ENCODE measurements at places on chromosomes 7 and 10. TPM values are rescaled to one million over a fixed set of nuclear protein-coding genes. Genes with fewer than 3 reads are reported as not detected.

- DNase-seq = peak; percentile 67
These were observed 16.6 kb downstream of the ZNF862 start for GRCh38 chr7:149854611-149855360.

- no peak for DNase-seq
These were observed 99.9 kb downstream of the LRRN3 start for GRCh38 chr7:111190804-111191203.

GRCh38 chr7:977326-978048 is 2.1 kb upstream of the COX19 start:
- DNase-seq = no peak

The CLDN3 gene
- total RNA-seq = 24.1 TPM

DNA sequence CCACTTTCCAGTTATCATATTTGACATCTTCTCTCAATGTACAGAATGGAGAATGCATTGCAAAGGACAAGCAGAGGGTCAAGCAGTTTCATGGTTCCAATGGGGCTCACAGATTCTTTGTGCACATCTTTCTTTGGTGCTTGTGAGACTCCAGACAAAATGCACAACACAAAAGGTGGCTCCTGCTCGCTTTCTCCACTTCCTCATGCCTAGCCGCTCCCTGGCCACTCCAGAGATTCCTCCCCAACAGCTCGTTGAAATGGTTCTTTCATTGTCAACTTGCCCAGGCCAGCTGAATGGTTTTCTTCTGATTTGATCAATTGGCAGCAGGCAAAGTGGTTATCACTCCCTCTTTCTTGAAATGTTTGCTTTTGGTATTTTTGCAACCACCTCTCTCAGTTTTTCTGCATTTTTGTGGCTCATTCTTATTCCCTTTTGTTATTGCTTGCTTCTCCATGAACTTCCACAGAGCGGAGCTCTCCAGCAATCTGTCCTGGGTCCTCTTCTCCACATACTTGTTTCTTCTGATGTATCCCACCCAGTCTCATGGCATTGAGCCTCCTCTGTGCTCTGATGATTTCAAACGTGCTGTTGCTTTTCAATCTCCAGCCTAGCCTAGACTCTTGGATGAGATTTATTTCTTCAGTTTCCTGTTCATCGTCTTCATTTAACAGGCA is 507.8 kb upstream of the MKI67 start:
- peak; percentile 28 for DNase-seq

The GPR15LG gene
- total RNA-seq = not detected

DNA sequence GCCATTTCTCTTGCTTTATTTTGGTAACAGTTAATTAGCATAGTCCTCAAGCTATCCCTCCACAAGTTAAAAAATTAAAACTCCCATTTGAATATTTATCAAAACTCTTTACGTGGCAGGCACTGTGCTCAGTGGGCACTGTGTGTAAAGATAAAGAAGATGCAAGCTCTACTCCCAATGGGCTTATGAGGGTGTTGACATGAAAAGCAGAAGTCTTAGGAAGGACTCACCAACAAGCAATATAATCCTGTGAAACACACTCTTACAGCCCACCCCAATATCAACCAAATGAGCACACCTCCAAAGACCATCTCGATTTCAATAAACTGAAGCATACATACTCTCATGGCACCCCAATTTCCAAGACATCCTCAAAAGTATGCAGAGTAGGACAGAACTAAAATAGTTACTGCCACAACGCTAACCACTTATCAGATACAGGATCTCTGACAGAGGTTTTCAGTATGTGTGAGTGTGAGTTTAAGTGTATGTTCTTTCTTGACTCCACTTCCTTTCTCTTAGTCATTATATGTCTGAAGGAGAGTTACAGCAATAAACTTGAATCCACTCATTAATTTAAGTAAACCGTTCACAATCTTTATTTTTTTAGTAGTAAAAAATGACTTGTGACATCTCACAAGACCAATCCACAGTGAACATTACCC is 120.0 kb downstream of the PDE1C start:
- DNase-seq = no peak

The UPK3B gene
- total RNA-seq = 3.0 TPM

DNA sequence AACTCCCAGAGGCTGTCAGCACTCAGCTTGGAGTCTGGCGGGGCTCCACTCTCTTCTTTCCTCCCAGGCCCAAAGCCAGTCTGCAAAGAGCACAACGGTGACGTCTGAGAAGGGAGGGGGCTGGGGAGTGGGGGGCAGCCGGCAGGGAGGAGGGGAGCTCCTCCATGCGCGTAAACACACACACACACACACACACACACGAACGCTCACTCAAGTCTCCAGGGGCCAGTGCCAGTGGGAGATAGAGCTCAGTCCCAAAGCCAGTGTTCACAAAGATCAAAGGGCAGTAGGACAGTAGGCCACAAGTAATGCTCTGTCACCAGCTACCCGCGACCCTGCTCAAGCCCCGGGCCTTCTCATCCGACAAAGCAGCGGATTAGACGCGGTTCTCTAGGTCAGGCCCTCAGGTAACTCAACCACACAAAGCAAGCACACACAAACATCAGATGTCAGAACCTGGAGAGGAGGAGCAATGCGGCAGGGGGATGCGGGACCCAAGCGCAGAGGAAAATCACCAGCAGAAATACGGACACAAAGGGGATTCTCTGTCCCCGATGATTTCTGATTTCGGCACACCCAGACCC is 19.9 kb downstream of the TCAF1 start:
- peak; percentile 74 for DNase-seq

DNA sequence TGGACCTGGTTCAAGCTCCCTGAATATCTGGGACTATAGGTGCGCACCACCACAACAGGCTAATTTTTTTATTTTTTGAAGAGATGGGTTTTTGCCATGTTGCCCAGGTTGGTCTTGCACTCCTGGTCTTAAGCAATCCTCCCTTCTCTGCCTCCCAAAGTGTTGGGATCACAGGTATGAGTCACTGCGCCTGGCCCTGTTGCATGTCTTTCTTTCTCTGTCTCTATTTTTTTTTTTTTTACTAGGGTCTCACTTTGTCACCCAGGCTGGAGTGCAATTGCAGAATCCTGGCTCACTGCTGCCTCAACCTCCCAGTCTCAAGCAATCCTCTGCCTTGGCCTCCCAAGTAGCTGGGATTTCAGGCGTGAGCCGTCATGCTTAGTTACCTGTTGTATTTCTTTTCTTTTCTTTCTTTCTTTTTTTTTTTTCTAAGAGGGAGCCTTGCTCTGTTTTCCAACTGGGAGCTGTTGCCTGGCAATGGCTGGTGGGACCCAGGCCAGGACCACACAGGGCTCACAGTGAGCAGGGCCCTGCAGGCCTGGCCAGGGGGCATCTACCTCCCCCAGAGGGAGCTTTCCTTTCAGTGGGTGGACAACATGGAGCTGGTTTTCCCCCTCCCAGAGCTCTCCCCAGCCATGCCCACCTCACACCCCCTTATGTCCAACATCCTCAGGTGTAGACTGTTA is 6.0 kb downstream of the MYL7 start:
- DNase-seq = no peak

DNA sequence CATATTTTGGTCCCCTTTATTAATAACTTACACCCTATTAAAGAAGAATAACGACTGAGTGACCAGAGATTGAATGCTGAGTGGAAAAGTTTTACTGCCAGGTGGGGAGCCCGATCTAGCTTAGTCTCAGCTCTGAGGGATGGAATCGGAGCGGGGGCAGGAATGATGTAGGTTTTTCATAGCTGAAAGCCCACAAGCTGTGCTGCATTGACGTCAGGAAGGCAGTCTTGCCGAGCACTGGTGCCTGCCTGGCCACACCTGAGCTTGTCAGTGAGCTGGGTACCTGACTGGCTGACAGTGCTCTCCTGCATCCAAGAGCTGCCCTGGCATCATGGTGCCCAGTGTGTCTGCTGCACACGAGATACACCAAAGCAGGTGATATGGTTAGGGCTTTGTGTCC is 34.8 kb downstream of the GRK5 start:
- no peak for DNase-seq

The CABCOCO1 gene
- not detected for total RNA-seq

GRCh38 chr7:137937202-137937560 is 64.7 kb downstream of the CREB3L2 start:
- no peak for DNase-seq

DNA sequence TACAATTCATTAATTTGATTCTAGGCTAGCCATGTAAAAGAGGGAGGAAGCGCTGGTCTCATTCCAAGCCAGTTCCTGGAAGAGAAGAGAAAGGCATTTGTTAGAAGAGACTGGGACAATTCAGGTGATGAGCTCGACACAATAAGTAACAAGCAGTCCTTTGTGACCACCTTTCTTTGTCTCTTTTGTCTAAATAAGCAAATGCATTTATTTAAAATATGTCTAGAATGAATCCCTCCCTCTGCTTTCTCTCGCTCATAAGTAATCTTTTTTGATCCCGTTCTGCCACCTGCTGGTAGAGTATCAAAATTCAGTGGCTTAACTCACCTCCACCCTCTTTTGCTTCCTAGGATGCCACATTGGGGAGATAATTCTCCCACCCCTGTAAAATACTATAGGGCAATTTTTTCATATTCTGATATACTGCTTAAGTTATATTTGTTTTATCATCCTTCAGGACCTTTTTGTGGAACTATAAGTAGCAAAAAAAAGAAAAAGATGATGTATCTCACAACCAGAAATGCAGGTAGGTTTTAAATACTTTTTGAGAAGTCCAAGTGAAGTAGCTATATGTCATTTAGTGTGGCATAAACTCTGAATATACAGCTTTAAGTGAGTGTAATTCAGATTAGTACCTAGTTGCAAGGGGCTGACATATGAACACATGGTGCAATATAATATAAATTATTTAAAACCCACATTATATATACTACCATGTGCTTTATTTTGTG is 91.5 kb downstream of the GSDME start:
- peak; percentile 85 for DNase-seq

- DNase-seq = no peak
These were observed 132.5 kb downstream of the WDR37 start for GRCh38 chr10:1188558-1189135.

GRCh38 chr7:158779061-158780000 is 50.0 kb downstream of the ESYT2 start:
- DNase-seq = no peak

DNA sequence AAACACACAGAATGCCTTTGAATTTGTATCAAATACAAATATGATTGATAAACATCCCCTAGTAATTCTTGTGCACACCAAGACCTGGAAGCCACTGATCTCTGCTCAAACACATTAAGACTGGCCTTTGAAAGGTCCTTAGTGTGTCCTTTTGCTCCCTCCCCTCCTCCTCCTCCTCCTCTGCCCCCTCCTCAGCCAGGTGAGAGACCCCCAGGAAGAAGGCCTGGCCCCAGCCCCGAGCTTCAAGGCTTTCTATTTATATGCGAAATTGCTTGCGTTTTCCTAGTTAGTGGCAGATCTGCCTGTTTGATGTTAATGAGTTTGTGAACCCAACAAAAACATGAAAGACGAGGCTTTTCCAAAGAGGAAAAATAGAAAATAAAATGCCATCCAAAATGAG is 63.6 kb upstream of the TCF7L2 start:
- DNase-seq = peak; percentile 39

The MDH2 gene
- total RNA-seq = 126 TPM

DNA sequence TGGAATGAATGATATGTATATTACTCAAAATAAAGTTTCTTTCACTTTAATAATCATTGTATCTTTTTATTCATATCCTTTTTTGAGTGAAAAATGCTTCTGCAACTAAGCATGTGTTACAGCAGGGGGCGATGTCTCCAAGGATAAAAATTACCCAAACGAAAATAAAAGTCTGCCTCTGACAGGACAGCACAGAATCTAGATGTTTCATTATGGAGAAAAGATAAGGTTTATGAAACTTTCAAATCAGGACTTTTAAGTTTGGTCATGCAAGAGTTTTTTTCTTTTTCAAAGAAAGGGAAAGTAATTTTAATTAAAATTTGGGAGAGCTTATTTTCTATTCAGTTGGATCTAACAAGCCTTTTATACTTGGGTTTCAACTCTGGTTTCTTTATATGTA is 48.4 kb downstream of the TES start:
- peak; percentile 71 for DNase-seq

GRCh38 chr7:377080-378040 is 87.4 kb downstream of the FOXL3 start:
- no peak for DNase-seq

GRCh38 chr7:134636008-134636449 is 10.6 kb upstream of the BPGM start:
- DNase-seq = no peak

- DNase-seq = no peak
These were observed 8.3 kb downstream of the CALU start for GRCh38 chr7:128747327-128748079.

DNA sequence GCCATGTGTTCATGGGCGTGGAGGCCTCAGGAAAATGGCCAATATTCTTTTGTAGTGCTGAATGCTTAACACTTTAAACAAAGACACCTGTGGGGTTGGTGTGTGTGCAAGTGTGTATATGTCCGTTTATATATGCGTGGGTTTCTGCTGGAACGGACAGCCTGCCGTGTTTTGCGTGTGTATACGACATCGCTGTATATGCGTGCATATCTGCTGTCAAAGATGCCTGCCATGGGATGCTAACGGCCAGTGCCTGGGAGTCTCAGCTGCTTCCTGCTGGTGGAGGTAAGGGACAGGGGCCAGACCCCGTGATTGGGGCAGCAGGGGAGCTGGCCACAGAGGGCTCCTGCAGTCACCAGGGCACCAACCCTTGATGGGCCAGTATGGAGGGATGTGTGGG is 216.3 kb upstream of the SHH start:
- no peak for DNase-seq

The NPFFR1 gene
- 0.08 TPM for total RNA-seq

The DNAAF5 gene
- total RNA-seq = 74.0 TPM

The MEOX2 gene
- total RNA-seq = 2.1 TPM

- DNase-seq = peak; percentile 33
These were observed 29.6 kb downstream of the IDE start for GRCh38 chr10:92544296-92544695.

DNA sequence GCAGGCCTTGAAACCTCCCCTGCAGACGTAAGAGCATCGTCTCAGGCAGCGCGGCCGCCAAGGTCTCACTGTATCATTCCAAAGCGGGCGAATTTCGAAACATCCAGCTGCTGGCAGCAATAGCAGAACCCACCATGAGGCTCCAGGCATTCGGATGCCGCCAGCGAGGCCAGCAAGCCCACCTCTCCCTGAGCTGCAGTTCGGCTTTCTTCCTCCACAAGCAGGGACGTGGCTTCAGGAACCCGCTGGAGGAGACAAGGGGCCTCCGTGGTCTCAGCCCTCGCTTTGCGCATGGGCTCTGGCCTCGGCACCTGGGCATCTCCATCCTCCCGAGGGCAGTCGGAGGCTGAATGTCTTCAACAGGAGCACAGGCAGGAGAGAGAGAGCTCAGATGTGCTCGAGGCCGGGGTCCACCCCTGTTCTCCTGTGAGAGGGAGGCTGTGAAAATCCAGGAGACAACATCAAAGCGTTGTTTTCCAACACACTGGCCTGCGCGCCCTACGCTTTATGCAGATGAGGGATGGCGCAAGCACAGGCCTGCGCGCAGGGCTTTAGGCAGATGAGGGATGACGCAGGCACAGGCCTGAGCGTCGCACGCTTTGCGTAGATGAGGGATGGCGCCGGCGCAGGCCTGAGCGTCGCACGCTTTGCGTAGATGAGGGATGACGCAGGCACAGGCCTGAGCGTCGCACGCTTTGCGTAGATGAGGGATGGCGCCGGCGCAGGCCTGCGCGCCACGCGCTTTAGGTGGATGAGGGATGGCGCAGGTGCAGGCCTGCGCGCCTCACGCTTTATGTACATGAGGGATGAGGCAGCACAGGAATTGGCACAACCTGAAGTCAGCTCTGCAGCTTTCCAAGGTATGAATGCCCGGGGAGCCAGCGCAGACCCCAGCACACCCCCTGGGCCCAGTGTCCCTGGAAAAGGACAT is 103.2 kb downstream of the WDR37 start:
- no peak for DNase-seq

The BLNK gene
- not detected for total RNA-seq

Data from GM23338 (cell line).